ENCODE measurements at places on chromosomes 6 and 20. TPM values are rescaled to one million over a fixed set of nuclear protein-coding genes. Genes with fewer than 3 reads are reported as not detected.

PAK5 gene
- not detected for total RNA-seq

JAG1 gene
- 104 TPM for total RNA-seq

GPR6 gene
- not detected for total RNA-seq

UQCC2 gene
- total RNA-seq = 24.6 TPM

CLIC1 gene
- total RNA-seq = 541 TPM

RING1 gene
- 9.6 TPM for total RNA-seq

MCCD1 gene
- not detected for total RNA-seq

GRCh38 chr6:32968867-32969684, 682 bp downstream of the BRD2 start:
- DNase-seq = no peak

- DNase-seq = no peak
These were observed 18.4 kb upstream of the IFNGR1 start for GRCh38 chr6:137237413-137238170.

GRCh38 chr20:52200870-52201269, 9.3 kb upstream of the ZFP64 start:
- no peak for DNase-seq

GRCh38 chr6:156556811-156557210, 220.4 kb upstream of the ARID1B start:
- DNase-seq = no peak

DNA sequence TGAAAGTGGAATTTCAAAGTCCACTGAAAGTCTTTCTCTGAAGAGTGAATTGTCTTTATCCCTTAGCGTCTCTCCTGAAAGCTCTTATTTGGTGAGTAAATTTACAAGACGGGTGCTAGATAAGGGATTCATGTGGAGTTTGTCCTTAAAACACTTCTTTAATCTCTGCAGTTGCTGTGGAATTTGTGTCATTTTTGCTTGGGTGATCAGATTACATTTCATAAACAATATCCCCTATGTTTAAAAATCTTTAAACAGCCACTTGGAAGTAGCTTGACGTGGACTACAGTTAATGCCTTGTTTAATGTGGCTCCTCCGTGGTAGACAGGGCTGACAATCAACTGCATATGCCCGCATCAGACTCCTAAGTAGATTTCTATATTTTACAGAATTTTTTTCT, 175.4 kb upstream of the ZNF217 start:
- no peak for DNase-seq

- no peak for DNase-seq
These were observed 211.1 kb downstream of the ANKRD60 start for GRCh38 chr20:58017231-58017969.

GRCh38 chr6:15881150-15881549, 218.3 kb upstream of the DTNBP1 start:
- no peak for DNase-seq

DNA sequence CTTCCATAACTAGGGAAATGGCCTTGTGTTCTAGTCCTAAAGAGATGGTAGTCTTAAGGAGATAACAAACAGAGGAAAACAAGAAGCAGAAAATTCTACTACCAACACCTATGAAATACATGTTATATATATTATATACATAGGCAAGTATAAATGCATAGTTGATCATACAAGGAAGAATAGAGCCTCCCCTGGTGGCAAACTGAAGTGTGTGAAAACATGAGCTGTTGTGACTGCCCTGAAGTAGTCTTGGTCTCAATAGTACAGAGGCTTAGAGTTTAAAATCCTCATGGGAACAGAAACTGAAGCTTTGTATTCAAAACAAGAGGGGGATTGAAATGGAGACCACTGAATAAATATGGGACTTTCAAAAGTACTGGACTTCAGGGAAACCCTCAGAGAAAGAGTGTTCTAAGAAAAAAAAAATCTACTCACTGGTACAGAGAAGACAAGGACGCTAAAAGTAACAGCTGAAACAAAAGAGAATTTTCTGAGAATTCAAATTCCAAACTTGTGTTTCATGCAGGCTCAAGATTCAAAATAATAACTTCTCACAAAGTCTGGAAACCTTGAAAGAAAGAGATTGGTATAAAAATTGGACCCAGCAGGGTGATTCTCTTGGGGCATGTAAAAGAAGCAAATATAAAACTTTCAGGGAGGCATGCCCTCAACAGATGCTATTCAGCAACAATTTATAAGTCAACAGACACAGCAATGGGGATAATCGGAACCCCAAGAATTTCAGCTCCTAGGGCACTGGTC, 59.7 kb upstream of the SAMD3 start:
- no peak for DNase-seq
